Putamen (tissue), 1 donor: ENCODE measurements at places on chromosomes 1 and 21.

DNA sequence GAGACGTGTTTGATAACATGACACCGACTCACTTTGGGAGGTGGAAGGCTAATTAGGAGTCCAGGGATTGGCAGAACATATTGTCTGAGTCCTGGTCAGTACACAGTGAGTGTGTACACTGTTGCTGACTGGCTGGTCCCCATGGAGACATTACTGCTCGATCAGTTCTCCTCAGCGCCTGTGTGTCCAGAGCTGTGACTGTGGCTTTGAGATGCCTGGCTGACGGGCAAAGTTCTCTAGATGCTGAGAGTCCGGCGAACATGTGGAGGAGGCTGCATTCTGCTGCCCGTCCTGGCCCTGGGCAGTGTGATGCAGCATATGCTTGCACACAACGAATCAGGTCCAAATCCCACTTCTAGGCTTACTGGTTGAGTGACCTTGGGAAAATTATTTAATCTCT, 280.1 kb upstream of the ST6GALNAC5 start:
- no peak for DNase-seq

DNA sequence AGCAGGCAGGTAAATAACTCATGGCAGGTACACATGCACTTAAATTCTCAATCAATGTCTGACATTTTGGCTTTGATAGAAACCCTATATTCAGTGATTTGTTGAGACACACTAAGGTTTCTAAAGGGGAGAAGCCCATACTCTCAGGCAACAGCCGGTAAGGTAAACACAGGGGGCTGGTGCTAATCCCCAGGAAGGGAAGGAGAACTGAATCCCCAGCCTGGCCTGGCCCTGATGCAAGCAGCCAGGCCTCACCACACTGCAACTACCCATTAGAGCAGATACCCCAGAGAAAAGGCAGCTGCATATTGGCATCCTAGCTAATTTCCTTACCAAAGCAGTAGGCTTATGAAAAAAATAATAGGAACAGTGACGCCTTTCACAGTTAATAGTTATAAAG, 116.5 kb upstream of the LRRC7 start:
- DNase-seq, result no peak

DNA sequence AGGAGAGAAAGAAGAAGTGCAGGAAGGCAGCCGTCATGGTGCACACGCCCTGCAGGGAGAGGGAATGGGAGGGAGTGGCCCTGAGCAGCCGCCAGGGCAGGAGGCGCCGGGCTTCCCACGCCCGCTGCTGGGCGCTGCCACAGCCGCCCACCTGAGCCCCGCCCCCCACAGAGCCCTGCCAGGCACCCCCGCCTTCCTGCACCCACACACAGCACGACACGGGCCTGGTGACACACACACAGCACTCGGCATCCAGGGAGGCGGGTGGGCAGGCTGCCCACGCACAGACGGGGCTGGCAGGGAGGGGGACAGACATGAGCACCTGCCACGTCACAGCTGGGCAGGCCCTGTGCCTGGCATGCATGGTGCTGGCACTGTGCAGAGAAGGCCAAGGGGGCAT, 27.5 kb downstream of the ADGRB2 start:
- peak; percentile 64 for DNase-seq

DNA sequence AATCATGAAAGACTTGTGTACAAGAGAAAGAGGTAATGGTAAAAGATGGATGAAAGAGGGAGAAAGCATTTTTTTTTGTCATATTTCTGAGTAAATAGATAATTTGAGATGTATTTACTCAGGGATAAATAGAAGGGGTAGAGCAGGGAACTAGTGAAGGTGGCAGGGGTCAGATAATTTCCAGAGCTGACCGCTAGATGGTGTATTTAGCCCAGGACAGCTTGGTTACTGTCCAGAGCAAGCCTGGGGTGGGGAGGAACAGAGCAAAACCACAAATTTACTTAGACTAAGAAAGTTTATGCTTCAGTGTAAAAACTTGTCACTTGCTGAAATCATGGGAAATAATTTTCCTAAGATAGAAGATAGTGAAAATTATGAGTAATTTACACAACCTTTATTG, 91.5 kb downstream of the XCL2 start:
- no peak for DNase-seq

DNA sequence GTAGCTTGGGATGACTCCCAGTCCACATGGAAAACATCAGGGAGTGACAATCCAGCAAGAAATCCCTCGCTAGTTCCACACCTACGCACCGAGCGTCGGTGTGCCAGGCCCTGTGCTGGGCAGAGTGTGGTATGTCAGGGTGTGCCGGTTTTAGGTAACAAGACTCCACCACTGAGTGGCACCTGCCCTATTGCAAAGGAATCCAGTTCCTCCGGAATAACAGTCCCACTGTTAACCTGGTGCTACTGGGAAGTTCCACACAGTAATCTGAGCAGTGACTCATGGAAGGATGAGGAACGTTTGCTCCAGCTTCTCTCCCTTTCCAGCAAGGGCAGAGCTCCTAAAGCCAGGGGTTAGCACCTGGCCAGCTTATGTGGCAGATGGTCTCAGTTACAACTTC, 14.3 kb downstream of the RNF207 start:
- no peak for DNase-seq

- no peak for DNase-seq
These were observed 140.5 kb downstream of the TIAM1 start for GRCh38 chr21:31203431-31204054.

DNA sequence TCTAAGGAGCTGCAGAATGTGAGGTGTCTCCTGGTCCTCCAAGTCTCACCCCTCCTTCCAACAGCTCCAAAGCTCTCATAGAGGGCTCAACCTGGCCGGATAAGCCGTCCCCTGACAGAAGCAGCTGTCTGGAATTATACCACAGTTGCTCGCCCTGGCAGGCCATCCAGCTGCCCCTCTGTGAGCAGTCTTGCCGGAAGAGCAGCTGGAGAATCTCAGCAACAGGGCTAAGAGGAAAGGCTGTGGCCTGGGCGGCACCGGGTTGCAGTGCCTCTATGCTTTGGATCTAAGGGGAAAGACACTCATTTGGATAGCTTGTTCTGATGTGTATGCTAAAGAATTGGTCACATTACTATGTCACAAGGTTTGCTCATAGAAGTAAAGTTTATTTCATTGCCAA, 12.4 kb downstream of the TMCC2 start:
- no peak for DNase-seq

GRCh38 chr1:32014948-32015273, 1.2 kb downstream of the KHDRBS1 start:
- DNase-seq, result no peak
